ENCODE measurements at places on chromosomes 13 and 19. TPM values are rescaled to one million over a fixed set of nuclear protein-coding genes. Genes with fewer than 3 reads are reported as not detected.

DNA sequence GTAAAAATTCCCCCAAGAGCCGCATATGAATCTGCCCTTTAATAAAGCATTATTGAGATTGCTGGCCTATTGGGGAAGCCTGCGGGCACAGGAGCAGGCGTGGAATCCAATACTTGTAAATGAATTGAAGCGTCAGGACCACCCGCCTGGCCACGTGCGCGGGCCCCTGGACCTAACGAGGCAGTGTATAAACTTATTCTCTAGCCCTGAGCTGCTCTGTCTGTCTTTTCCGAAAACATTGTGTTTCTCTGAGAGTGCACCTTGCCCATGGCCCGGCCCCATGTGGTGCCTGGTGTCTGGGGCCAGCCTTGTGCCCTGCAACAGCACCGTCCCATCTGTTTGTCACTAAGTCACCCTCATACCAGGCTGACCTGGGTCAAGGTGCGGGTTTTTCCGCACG, 14.4 kb downstream of the UBXN6 start:
- DNase-seq: no peak
- H3K4me3 ChIP-seq: no peak overlapping the region

DNA sequence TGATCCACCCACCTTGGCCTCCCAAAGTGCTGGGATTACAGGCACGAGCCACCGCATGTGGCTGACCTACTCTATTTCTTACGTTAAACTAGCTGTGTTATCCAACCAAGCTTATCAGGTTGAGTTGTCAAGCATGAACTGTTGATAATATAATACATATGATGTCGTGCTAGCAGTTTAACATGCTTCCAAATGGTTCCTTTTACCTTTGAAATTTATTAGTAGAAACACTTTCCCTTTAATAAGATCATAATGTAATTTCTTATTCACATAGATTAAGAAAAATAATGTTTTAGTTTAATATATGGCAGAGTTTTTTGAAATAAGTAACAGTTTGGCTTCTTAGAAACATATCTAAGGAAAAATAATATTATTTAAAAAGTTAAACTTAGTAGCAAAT, 34.4 kb upstream of the VWA8 start:
- no peaks in the 10 kb centered on the region for H3K4me1 ChIP-seq
- no peak for DNase-seq
- H3K27ac ChIP-seq: no peak overlapping the region
- no peak overlapping the region for H3K4me3 ChIP-seq
- H3K27me3 ChIP-seq: peaks cover 12% of the 10 kb centered on the region
- H3K36me3 ChIP-seq: no peaks in the 10 kb centered on the region

DNA sequence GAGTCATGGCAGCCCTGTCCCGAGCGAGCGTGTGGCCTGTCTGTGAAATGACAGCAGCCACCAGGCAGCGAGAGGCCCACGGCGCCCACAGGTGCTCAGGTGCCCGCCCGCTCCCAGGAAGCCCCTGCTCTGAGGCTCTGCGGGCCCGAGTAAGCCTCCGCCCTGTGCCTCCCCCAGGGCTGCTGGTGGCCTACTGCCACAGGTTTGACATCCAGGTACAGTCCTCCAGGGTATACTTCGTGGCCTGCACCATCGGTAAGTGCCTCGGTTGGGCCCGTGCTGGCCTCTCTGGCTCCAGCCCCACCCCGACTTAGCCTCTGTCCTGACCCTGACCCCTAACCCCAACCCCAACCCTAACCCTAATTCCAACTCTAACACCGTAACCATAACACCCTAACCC, 15.0 kb upstream of the TMPRSS9 start:
- H3K4me1 ChIP-seq: no peaks in the 10 kb centered on the region
- H3K27ac ChIP-seq: no peak overlapping the region
- no peak for DNase-seq
- H3K27me3 ChIP-seq: no peaks in the 10 kb centered on the region

DNA sequence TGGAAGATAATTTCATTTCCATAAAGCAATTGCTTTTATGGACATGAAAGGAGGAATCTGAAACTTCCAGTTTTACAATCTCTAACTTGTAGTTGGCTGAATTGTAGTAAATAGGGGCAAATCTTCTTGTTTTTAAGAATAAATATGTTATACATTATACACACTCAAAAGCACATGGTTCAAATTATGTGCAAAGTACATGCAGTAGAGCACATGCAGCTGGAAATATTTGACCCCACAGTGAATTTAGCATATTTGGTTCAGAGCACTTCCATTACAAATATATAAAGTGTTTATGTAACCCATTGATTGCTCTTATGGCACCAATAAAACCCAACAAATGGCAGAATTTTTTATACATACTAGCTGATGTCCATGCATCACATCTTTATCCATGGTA, 180.5 kb downstream of the IRS2 start:
- H3K4me1 ChIP-seq: no peaks in the 10 kb centered on the region
- no peak overlapping the region for H3K27ac ChIP-seq
- no peaks in the 10 kb centered on the region for H3K36me3 ChIP-seq
- H3K4me3 ChIP-seq: no peak overlapping the region
- H3K27me3 ChIP-seq: no peaks in the 10 kb centered on the region

GRCh38 chr13:30898678-30899241, 7.3 kb upstream of the MEDAG start:
- peaks cover 39% of the 10 kb centered on the region for H3K4me1 ChIP-seq
- no peak overlapping the region for H3K27ac ChIP-seq
- H3K27me3 ChIP-seq: peaks cover 59% of the 10 kb centered on the region
- H3K4me3 ChIP-seq: peak overlapping the region; percentile 52
- no peaks in the 10 kb centered on the region for H3K36me3 ChIP-seq

The SIGLEC5 gene
- not detected for total RNA-seq

The SIGLEC8 gene
- total RNA-seq: not detected

DNA sequence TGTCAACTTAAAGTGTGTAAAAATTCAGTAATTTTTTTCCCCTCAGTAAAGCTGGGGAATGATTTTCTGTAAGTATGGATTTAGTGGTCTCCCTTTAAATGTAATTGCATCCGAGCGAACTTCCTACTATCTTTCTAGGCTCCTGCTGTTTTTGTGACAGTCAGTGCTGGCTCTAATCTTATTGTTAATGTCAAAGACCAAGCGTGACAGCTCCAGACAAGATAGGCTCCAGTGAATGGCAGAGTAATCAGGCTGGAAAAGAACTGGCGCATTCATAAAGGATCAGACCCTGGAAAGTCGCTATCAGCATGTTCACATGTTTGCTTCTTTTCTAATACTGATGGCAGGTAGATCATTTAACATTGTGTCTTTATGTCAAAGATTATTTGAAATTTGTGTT, 908.0 kb upstream of the ATXN8OS start:
- H3K4me1 ChIP-seq: no peaks in the 10 kb centered on the region
- H3K27ac ChIP-seq: no peak overlapping the region
